Subcutaneous preadipocyte (primary cell): ENCODE measurements at places on chromosomes 1 and 21. TPM values are rescaled to one million over a fixed set of nuclear protein-coding genes. Genes with fewer than 3 reads are reported as not detected.

The AADACL3 gene
- total RNA-seq = not detected in 2 replicates

The SAMD11 gene
- under 0.01 and 0.20 TPM in 2 replicates for total RNA-seq

The HPCA gene
- total RNA-seq = not detected in 2 replicates

The MNDA gene
- not detected in 2 replicates for total RNA-seq

The MIXL1 gene
- not detected in 2 replicates for total RNA-seq

The CRP gene
- total RNA-seq = not detected in 2 replicates

The SHC1 gene
- 177 and 280 TPM in 2 replicates for total RNA-seq

The SAMSN1 gene
- not detected in 2 replicates for total RNA-seq

The HOOK1 gene
- not detected in 2 replicates for total RNA-seq

The GPR52 gene
- 1.8 and 2.5 TPM in 2 replicates for total RNA-seq

The TRIM46 gene
- 2.9 and 3.3 TPM in 2 replicates for total RNA-seq

The WDR64 gene
- total RNA-seq = not detected in 2 replicates

The SELE gene
- total RNA-seq = not detected in 2 replicates

The ASPM gene
- total RNA-seq = 39.3 and 62.4 TPM in 2 replicates

The IL20 gene
- not detected in 2 replicates for total RNA-seq

The CFAP107 gene
- not detected in 2 replicates for total RNA-seq

The LEFTY1 gene
- not detected in 2 replicates for total RNA-seq

The A3GALT2 gene
- total RNA-seq = not detected in 2 replicates

The DISC1 gene
- total RNA-seq = 2.6 and 5.1 TPM in 2 replicates

The OLIG2 gene
- not detected in 2 replicates for total RNA-seq

The TNFRSF1B gene
- total RNA-seq = 16.5 and 21.7 TPM in 2 replicates

The UMODL1 gene
- total RNA-seq = not detected in 2 replicates

The C1orf116 gene
- under 0.01 TPM in 1 of 2 replicates, not detected in the other for total RNA-seq

The OPRD1 gene
- total RNA-seq = not detected in 2 replicates

The AUNIP gene
- total RNA-seq = 2.6 and 5.3 TPM in 2 replicates

The SIK1 gene
- under 0.01 and 0.39 TPM in 2 replicates for total RNA-seq

The FCGR3B gene
- total RNA-seq = not detected in 2 replicates

The SH2D1B gene
- under 0.01 TPM in 2 replicates for total RNA-seq

The GBP5 gene
- total RNA-seq = not detected in 2 replicates

The NTMT2 gene
- total RNA-seq = not detected in 2 replicates

The RGS7 gene
- 1.5 and 2.0 TPM in 2 replicates for total RNA-seq

The ALPL gene
- total RNA-seq = 7.3 TPM in 1 of 2 replicates, not detected in the other

The TOMM20 gene
- 94.4 and 99.9 TPM in 2 replicates for total RNA-seq

The VN1R5 gene
- not detected in 2 replicates for total RNA-seq

The STXBP3 gene
- total RNA-seq = 34.2 and 38.1 TPM in 2 replicates

The TINAGL1 gene
- 0.37 and 0.39 TPM in 2 replicates for total RNA-seq

The TPRG1L gene
- total RNA-seq = 17.3 and 18.4 TPM in 2 replicates

The CCDC24 gene
- total RNA-seq = 2.5 and 2.9 TPM in 2 replicates

The CFHR2 gene
- not detected in 2 replicates for total RNA-seq

The NHLH1 gene
- 0.20 TPM in 1 of 2 replicates, not detected in the other for total RNA-seq

The HLX gene
- total RNA-seq = 5.1 and 10.3 TPM in 2 replicates

The GIPC2 gene
- total RNA-seq = 0.59 and 1.1 TPM in 2 replicates

The PADI1 gene
- total RNA-seq = not detected in 2 replicates

The ADGRL2 gene
- total RNA-seq = 71.3 and 218 TPM in 2 replicates

The LCE3A gene
- total RNA-seq = not detected in 2 replicates

The NCF2 gene
- total RNA-seq = not detected in 2 replicates

The C1QB gene
- not detected in 2 replicates for total RNA-seq

The KANK4 gene
- not detected in 2 replicates for total RNA-seq

The LRRC71 gene
- 0.20 TPM in 1 of 2 replicates, not detected in the other for total RNA-seq

The CITED4 gene
- 1.8 and 7.8 TPM in 2 replicates for total RNA-seq

The KCNJ15 gene
- 16.6 and 24.3 TPM in 2 replicates for total RNA-seq

The GRIK1 gene
- not detected in 2 replicates for total RNA-seq

The TEDDM1 gene
- not detected in 2 replicates for total RNA-seq

The RGS8 gene
- total RNA-seq = not detected in 2 replicates

The OR2L13 gene
- not detected in 2 replicates for total RNA-seq

The CAMSAP2 gene
- total RNA-seq = 23.9 and 37.3 TPM in 2 replicates
